ENCODE measurements at places on chromosomes 6 and 20.

DNA sequence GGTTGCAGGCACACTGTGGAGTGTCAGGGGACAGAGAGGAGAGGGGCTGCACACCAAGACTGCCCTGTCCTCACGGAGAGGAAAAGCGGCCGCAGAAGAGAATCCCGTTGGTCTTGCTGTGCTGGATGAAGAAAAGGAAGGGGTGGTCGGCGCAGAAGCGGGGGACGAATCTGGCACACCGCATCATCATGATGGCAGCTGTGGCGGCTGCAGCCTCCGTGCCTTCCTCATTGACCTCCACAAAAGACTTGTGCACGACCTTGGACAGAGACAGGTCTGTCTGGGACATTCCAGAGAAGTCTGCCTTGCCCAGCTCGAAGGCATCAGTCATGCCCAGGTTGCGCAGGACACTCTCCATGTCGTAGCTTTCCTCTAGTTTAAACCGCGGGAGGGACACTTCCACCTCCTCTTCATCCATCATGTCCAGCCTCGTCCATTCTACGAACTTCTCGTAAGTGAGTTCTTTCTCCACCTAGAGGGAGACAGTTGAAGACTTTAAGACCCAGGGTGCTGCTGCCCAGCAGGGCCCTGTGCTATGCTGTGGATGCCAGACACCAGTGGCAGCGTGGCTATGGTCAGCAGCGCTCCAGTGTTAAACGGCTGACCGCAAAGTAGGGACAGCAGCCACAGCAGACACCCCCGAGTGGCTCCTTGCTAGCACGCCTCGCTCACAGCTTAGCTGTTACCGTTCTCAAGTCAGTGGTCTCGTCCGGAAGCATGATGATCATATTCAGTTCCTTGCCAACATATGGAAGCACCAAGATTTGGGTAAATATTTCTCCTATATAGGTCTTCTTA, 22.9 kb downstream of the SERPINB6 start:
- DNase-seq: no peak

DNA sequence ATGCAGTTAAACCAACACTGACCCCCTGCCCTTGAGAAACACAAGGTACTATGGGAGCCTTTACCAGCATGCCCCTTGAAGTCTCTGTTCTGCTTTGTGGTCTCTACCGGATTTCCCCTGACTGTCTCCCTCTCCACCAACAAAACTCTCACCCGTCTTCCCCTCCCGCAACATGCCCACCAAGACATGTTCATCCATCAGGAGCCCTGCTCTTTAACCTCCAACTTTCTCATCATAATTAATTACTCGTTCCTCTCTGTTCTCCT, 1.1 kb downstream of the ZNF165 start:
- DNase-seq: no peak

DNA sequence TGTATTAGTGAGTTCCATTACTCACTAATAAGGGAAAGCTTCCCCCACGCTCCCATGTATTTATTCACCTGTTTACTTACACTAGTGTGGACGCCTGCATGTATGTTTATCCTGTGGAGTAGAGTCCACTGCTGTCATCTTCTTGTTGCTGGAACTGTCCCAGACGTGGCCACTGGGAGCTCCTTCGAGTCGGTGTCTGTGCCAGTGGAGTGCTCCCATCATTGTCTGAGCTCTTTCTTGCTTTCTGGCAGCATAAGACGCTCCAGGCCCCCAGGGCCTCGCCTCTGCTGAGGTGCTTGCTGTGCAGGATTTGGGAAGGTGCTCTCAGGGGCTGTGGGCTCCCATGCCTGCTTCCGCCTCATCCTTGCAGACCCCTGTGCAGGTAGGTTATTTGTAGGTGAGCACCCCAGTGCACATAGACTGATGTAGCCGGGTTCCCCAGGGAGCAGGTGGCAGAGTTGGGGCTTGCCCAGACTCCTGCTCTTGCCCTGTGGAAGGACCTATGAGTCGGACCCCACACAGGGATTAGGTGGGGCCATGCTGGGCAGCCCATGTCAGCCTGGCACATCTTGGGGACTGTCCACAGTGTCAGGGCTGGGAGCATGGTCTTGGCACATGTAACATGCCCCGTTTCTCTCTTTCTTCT, 16.6 kb downstream of the PHACTR3 start:
- no peak for DNase-seq

DNA sequence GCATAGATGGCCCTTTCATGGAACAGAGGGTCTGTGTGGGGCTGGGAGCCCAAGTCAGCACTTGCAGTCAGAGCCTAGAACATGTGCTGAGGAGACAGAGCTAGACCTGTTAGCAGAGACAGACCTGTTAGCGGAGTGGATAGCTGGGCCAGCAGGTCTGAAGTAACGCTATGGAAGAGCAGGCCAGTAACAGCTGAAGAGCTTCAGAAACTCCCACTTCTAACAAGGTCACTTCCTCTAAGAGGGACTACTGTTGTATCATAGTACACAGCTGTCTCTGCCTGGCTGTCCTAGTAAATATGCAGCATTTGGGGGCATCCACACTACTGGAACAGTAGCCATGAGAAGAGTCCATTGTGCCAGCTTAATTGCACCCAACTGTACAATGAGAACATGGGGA, 41.2 kb upstream of the POLR1H start:
- no peak for DNase-seq

- DNase-seq: no peak
Observed at GRCh38 chr6:18609715-18610114, 222.6 kb downstream of the RNF144B start.

DNA sequence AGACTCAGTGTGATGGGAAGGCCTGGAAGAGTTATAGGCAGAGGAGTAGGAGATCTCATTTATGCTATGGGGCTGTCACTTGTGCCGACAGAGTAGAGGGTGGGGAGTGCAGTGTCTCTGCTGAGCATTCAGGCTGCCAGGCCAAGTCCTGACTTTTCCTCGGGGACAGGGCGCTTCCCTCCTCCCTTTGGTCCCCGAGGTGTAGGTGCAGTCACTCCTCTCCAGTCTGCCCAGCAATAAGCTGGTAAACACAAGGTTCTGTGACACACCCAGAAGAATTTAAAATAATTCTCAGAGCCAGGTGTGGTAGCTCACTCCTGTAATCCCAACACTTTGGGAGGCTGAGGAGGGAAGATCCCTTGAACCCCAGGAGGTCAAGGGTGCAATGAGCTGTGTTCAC, 109.4 kb downstream of the CRYBG1 start:
- no peak for DNase-seq

- no peak for DNase-seq
Observed at GRCh38 chr6:39913391-39913916, 20.8 kb downstream of the MOCS1 start.

- DNase-seq: no peak
Observed at GRCh38 chr6:38119516-38119915, 300.0 kb downstream of the ZFAND3 start.

DNA sequence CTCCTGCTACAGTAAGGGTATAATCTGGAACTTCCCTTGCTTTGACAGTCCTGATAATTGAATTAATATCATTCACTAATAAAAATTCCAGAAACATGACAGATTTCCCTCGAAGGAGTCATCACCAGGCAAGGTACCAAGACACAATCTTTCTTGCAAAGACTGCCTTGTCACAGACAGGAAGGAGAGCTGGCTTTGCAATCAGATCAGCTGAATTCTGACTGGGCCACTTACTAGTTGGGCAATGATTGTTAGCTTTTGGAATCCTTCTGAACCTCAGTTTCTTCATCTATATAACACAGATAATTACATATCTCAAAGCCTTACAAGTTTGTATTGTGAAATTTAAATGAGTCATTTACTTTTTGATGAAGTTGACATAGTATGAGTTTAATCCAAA, 344.2 kb downstream of the RFPL4B start:
- DNase-seq: peak; percentile 6

- no peak for DNase-seq
Observed at GRCh38 chr6:18088419-18089296, 33.8 kb downstream of the NHLRC1 start.

DNA sequence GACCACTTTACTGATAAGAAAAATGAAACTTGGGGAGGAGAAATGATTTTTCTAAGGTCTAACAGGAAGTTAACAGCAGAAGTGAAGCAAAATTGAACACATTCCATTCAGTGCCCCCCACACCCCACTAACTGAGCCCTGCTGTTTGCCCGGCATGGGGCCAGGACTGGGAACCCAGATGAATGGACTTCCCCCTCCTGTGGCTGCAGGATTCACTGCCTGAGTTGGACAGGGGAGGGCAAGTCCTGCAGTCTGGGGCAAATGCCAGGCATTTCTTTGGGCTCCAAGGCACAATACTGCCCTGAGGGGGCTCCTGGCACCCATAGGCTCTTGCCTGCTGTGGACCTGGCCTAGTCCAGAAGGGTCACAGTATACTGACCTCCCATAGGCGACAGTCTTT, 28.3 kb downstream of the FYN start:
- no peak for DNase-seq

GRCh38 chr20:4774207-4774606, 52.5 kb downstream of the PRND start:
- DNase-seq: no peak

DNA sequence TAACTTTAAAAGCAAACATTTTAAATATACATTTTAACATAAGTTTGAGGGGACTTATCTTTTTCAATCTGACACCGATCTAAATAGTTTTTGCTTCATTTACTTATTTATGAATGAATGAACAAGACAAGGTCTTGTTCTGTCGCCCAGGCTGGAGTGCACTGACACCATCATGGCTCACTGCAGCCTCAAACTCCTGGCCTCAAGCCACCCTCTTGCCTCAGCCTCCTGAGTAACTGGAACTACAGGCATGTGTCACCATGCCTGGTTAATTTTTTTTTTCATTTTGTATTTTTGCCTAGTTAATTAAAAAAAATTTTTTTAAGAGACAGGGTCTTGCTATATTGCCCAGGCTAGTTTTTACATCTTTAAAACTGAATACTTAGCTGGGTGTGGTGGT, 25.4 kb downstream of the FBXO9 start:
- no peak for DNase-seq

DNA sequence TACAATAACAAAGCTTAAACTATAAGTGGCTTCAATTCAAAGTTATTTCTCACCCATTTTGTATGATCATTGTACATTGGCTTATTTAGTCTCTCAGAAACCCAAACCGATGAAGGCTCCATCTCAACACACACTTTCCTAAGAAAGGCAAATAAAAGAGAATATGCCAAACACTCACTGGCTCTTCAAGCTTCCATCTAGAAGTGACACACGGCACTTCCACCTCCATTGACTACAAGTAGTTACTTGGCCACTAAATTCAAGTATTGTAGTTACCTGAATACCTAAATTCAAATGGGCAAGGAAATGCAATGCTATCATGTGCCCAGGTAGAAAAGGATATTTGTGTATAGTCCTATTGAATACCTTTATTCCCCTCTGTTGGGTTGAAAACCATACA, 170.6 kb downstream of the OGFRL1 start:
- no peak for DNase-seq

GRCh38 chr20:47196091-47197081, 160.1 kb downstream of the ZMYND8 start:
- DNase-seq: peak; percentile 76

GRCh38 chr6:4661391-4661790, 114.8 kb upstream of the CDYL start:
- DNase-seq: no peak

DNA sequence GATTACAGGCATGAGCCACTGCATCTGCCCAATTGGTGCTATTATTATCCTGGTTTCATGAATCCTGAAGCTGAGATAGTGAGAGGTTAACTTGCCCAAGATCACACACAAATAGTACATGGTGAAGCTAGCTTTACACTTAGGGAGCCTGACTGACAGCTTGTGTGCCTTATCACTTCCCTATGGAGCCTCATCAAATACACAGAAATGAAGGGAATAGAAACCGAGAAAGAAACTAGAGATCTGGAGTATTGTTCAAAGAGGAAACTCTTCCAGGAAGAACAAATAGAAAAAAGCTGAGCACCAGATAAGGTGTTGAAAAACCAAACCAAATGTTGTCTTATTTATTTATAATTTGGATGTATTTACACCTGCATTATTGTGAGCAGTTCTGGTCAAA, 155.0 kb upstream of the CITED2 start:
- DNase-seq: no peak

GRCh38 chr6:108113557-108114519, 39.3 kb upstream of the OSTM1 start:
- DNase-seq: peak; percentile 78

- no peak for DNase-seq
Observed at GRCh38 chr6:92050216-92050615, 1369.1 kb downstream of the EPHA7 start.
